ENCODE measurements at places on chromosomes 1 and 21.

DNA sequence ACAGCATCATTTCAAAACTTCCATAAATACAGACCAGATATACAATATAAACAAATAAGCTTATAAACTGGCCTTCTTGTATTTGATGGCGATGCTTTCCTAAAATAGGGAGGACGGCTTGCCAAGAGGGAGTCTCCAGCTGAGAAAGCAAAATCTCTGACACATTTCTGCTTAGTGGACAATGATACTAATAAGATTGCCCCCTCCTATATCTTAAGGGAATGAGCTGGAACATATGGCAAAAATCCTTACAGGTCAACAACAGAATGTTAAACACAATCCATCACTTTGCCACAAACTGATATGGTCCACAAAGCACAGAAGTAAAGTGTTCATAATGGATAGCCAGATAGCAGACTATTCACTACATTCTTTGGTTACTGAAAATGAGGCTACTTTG, 7.1 kb upstream of the GADD45A start:
- DNase-seq = no peak

GRCh38 chr1:220487297-220487820, 40.6 kb upstream of the MARK1 start:
- DNase-seq = peak; percentile 72

GRCh38 chr1:114428083-114428754, 82.8 kb downstream of the TRIM33 start:
- no peak for DNase-seq

- DNase-seq = no peak
These were observed 143.9 kb downstream of the CLIC6 start for GRCh38 chr21:34812504-34813265.

GRCh38 chr1:179883745-179884138, 1.7 kb downstream of the TOR1AIP1 start:
- DNase-seq = no peak

- peak; percentile 49 for DNase-seq
These were observed 116.6 kb downstream of the SETD4 start for GRCh38 chr21:35943752-35944151.

DNA sequence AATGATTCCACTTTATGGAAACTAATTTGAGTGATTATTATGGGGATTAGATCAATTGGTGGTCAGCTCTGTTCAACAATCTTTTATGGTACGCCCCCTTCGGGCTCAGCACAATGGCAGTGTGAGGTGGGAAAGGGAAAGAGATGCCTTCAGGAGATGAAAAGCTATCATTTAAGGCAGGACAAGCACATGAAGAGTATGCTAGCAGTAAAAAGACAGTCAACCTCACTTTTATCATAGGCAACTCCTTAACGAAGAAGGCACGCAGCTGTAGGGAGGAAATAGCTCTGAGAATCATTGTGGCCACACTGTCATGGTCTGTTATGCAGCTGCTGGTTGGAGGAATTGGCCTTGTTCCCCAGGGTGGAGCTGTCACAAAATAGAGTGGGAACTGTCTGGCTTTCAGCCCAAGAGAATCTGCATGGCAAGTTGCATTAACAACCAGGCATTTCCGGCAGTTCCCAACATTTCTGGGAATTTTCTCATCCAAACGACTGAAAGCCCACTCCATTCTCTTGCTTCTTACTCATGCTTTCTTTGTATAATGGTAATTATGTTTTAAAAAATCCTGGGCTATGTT, 54.4 kb upstream of the BCL10 start:
- DNase-seq = no peak

DNA sequence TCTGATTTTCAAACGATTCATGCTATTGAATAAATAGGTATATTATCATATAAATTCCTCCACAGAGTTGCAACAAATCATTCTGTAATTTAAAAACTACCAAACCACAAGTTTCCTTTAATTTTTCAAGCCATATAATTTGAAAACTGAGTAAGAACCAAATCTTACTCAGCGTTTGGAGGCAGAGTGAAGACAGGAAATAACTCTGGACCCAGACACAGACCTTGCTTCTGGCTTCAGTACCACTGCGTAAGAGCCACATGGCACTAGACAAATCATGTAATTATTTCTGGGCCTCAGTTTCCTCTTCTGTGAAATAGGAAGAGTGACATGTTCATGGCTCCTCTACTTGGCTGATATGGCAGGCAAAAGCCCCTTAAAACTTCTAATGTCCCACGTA, 82.4 kb downstream of the SMYD2 start:
- DNase-seq = no peak

GRCh38 chr1:87885278-87886025, 556.8 kb downstream of the LMO4 start:
- DNase-seq = no peak

GRCh38 chr1:246800756-246801155, 76.5 kb downstream of the SCCPDH start:
- DNase-seq = no peak

DNA sequence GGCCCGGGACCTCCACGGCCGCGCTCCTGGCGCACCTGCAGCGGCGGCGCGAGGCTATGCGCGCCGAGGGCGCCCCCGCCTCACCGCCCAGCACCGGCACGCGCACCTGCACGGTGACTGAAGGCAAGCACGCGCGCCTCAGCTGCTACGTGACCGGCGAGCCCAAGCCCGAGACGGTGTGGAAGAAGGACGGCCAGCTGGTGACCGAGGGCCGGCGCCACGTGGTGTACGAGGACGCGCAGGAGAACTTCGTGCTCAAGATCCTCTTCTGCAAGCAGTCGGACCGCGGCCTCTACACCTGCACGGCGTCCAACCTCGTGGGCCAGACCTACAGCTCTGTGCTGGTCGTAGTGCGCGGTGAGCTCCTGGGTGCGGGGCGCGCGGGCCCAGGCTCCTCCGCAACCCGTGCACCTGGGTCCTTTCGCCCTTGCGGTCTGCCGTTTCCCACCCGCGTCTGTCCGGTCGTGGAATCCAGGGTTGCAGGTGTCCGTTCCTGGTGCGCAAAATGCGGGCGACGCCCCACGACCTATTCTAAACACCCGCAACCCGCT, 4.6 kb downstream of the OBSCN start:
- DNase-seq = no peak

DNA sequence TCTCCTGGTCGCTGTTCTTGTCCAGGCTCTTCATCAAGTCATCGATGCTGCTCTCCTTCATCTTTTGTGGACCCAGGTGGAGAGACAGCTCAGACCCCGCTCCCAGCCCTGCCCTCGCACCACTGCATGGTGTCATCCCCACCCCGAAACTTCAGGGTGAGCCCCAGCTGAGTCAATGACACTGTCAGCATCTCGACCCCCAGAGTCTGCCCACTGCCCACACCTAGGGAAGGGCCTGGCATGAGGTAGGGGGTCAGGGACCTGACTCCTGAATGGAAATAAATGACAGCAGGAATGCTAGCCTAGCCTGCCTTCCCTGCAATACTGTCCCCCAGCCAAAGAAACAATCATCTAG, 1.6 kb upstream of the S100A6 start:
- no peak for DNase-seq

DNA sequence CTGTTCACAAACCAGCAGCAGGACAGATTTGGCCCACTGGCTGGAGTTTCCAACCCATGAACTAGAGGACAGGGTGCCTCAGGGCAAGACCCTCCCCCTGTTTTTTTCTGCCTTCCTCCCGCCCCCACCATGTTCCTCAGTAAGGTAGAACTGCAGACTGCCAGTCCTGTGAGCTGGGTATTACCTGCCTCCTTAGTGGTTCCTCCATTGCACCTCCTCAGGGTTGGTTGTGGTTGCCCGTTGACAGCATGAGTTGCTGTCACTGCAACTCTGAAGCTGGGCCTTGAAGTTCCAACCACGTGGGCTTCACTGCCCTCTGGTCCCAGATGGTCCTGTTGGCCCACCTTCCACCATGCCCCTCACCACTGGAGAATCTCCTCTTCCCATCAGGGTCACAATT, 28.8 kb downstream of the TENT5C start:
- no peak for DNase-seq

DNA sequence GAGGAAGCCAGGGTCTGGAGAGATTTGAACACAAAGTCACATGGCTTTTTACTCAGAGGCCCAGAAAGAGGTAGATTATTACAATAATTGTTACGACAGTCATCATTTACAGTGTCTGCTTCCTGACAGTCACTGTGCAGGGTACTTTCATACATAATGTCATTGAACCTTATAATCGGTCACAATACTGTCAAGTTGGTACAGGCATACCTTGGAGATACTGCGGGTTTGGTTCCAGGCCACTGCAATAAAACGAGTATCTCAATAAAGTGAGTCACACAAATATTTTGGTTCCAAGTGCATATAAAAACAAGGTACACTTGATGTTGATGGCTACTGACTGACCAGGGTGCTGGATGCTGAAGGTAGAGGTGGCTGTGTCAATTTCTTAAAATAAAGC, 112.6 kb downstream of the NOS1AP start:
- no peak for DNase-seq

- DNase-seq = no peak
These were observed 5.0 kb downstream of the TTC39A start for GRCh38 chr1:51325391-51325790.

- no peak for DNase-seq
These were observed 560 bp downstream of the PADI2 start for GRCh38 chr1:17118706-17119075.

GRCh38 chr1:215779729-215780128, 212.6 kb downstream of the KCTD3 start:
- no peak for DNase-seq

- DNase-seq = no peak
These were observed 698.6 kb downstream of the LTN1 start for GRCh38 chr21:28294051-28294450.

- no peak for DNase-seq
These were observed 352.9 kb upstream of the NCAM2 start for GRCh38 chr21:20645344-20645743.

GRCh38 chr1:23585321-23586022, 26.2 kb upstream of the ID3 start:
- no peak for DNase-seq

- no peak for DNase-seq
These were observed 2.1 kb downstream of the LHX8 start for GRCh38 chr1:75136195-75136815.

GRCh38 chr1:78132174-78132947, 86.6 kb downstream of the GIPC2 start:
- no peak for DNase-seq

GRCh38 chr1:171988243-171988885, 147.1 kb downstream of the DNM3 start:
- no peak for DNase-seq

GRCh38 chr1:234893359-234893724, 235.3 kb downstream of the TOMM20 start:
- DNase-seq = no peak

GRCh38 chr1:86489242-86489878, 20.6 kb downstream of the CLCA1 start:
- DNase-seq = no peak

DNA sequence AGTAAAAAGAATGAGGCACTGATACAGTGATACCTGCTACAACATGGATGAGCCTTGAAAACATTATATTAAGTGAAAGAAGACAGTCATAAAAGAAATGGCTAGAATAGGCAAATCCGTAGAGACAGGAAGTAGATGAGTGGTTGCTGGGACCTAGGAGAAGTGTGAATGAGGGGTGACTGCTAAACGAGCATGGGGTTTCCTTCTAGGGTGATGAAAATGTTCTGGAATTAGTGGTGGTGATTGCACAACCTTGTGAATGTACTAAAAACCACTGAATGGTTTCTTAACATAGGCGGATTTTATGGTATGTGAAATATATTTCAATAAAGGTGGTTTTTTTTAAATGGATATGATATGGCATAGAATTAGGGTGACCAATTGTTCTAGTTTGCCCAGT, 12.6 kb upstream of the SERINC2 start:
- no peak for DNase-seq

DNA sequence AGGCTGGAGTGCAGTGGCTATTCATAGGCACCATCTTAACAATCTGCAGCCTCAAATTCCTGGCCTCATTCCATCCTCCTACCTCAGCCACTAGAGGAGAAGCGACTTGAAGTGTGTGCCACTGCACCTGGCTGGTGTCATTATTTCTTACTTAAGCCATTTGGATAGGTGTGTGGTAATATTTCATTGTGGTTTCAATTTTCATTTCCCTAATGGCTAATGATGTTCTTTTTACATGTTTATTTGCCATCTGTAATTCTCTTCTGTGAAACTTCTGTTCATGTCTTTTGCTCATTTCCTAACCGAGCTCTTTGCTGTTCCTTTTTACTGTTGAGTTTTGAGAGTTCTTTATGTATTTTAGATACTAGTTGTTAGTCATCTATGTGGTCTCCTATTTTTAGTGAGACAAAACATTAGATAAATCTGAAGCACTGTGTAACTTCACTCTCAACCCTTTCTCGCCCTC, 66.8 kb downstream of the SLC27A3 start:
- peak; percentile 75 for DNase-seq

- DNase-seq = no peak
These were observed 32.1 kb upstream of the LRIG2 start for GRCh38 chr1:113040718-113041412.

DNA sequence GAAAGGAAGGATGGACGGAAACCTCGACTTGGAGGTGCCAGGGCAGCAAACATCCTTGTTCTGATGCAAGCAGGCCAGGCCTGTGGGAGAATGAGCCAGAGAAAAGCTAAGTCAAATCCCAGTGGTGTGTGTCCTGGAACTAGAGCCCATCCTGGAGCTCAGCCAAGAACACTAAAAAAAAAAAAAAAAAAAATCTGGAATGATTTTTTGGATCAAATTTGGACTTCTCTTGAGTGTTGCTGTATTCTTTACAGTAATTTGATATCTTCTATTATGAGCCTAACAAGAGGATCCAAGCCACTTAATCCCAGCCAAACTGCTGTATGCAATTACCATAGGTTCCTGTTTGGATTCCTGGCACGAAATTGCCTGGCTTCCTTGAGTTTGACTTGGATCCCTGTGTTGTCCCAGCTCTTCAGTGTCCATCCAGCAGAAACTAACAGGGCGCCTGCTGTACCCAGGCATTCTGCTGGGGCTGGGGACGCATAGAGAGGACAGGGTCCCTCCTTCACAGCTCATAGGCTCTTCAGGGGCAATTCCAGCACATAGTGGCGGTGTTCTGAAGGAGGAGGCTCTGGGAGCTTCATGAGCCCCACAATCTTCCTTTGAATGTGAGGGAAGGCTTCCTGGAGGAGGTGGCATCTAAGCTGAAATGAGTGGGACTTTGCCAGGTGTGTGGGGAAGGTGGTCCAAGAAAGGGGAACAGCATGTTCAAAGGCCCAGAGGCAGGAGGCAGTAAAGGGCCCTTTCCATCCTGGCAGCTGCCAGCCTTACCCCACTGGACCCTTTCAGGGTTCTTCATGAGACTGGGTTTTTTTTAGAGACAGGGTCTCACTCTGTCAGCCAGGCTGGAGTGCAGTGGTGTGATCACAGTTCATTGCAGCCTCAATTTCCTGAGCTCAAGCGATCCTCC, 24.7 kb downstream of the EPHX1 start:
- DNase-seq = peak; percentile 82

GRCh38 chr1:87403061-87403820, 74.6 kb downstream of the LMO4 start:
- DNase-seq = no peak

DNA sequence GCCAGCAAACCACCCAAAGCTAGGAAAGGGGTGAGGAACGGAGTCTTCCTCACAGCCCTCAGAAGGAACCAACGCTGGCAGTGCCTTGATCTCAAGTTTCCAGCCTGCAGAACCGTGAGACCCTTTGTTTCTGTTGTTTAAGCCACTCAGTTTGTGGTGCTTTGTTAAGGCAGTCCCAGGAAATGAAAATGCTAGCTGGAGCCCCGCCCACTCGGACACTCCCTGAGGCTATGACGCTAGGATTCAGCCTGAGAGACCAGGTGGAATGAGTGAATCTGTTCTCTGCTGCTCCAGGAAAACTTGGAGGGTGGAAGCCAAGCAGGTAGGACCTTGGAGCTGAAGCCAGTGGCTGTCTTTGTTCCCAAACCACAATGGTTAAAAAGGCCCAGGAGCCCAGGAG, 196.5 kb upstream of the POU3F1 start:
- no peak for DNase-seq

Measured in NCI-H1105 treated with DMSO at 0.1 percent for 48 hours (cell line).